ENCODE measurements at places on chromosomes 16 and 17. TPM values are rescaled to one million over a fixed set of nuclear protein-coding genes. Genes with fewer than 3 reads are reported as not detected.

Gene CA5A
- not detected for total RNA-seq

Gene XAF1
- 45.8 TPM for total RNA-seq

Gene TBX21
- total RNA-seq: not detected

Gene CORO1A
- 3.5 TPM for total RNA-seq

Gene NUP93
- 54.1 TPM for total RNA-seq

DNA sequence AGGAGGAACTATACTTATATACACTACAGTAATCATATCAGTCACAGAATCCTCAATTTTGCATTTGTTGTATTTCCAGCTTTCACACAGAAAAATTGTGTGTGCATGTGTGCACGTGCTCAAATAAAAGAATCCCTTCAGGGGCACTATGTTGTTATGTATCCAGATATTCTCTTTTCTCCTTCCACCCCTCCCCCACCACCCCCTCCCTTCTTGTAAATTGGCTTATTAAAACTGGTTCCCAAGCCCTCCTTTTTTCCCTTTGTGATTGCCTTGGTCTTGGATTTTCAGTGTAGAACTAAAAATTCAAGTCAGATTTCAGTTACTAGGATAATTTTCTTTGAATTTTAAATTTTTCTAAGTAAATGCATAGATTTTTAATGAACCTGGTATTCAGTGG is 86.3 kb downstream of the WNT3 start:
- DNase-seq: no peak

DNA sequence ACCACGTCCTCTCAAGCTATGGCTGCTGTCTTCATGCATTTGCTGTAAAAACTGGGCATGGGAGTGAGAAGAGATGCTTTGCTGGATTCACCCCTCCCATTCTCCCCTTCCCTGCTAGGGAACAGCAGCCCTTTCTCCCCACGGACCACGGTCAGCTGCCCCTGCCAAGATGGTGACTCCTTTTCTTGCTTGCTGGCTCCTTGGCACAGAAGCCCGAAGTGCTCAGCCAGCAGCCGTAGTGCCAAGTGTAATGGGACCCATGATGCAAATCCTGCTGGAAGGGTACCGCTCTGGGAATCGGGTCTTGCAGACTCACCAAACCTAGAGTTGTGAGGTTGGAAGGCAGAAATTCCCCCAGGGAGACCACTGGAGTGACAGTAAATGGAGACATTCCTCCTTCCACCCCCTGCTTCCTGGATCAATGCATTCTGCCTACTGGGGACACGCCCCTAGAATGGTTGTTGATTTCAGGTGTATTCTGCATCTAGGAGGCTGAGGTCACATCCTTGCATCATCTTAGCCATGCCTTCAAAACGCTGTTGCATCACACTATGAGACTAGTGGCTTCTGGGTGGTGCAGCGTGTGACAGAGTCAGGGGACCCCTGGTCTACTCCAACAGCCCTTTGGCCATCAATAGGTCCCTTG is 63.0 kb upstream of the CBX4 start:
- DNase-seq: no peak

GRCh38 chr17:80870401-80870800 is 121.2 kb upstream of the CHMP6 start:
- DNase-seq: no peak

DNA sequence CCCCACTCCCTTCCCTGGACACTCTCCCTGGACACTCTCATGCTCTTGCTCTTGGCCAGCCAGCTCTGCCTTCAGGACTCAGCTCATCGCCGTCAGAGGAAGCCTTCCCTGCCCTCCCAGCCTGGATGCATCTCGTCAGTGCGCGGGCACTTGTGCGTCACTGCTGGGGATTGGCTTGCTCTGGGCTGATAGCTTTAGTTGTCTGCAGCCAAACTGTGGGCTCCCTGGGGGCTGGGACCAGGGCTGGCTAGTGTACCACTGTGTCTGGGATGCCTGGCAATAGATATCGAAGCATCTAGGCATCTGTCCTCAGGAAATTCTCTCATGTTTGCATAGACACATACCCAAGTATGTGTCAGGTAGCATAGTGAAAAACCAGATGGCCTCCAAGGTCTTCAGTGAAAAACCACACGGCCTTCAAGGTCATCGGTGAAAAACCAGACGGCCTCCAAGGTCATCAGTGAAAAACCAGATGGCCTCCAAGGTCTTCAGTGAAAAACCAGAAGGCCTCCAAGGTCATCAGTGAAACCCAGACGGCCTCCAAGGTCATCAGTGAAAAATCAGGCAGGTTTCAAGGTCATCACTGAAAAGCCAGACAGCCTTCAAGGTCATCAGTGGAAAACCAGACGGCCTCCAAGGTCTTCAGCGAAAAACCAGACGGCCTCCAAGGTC is 72.0 kb downstream of the CMIP start:
- no peak for DNase-seq

GRCh38 chr16:72066747-72067146 is 3.7 kb downstream of the HPR start:
- DNase-seq: peak; percentile 58

DNA sequence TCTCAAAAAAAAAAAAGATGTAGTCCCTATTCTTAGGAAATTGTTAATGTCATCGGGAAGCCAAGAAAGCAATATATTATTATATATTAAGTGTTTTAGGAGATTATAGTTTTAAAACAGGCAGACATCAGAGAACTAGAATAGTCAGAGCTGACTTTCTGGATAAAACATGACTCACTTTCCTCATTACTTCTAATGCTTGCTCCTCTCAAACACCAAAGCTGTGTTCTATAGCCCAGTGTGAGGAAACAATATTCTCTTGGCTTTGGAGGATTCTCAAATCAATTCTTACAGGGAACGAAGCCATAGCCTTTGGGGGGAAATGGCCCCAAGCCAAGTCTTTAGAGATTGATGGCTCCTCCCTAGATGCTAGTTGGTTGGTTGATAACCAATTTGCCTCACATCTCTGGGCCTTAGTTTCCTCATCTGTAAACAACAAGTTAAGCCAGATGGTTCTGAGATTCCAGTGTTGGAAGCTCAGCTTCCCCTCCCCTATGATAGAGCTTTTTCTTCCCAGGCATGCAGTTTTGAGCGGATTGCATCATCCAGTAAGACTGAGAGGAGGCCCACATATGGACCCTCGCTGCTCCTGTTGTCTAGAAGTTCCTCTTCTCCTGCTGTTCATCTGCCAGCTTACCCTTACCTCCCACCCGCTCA is 12.4 kb downstream of the NMT1 start:
- peak; percentile 97 for DNase-seq

DNA sequence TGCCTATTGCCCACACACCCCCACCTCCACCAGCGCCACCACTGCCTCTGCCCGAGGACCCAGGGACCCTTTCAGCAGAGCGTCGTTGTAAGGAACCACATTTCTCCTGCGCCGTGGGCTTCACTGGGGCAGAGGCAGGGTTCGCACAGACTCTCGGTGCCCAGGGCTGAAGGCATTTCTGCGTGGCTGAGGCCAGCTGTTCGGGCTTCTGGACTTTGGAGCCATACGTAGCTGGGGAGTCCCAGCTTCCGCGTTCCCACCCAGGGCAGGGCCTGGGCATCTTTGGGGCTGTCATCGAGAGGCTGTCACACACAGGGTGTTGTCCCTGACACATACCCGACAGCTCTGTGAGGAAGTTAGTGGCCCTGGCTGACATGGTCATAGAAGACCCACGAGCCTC is 16.0 kb upstream of the SMIM5 start:
- no peak for DNase-seq

Data from fibroblast of villous mesenchyme (primary cell).